ENCODE measurements at places on chromosomes 6 and 20. TPM values are rescaled to one million over a fixed set of nuclear protein-coding genes. Genes with fewer than 3 reads are reported as not detected.
A peak's percentile ranks its signal among the peaks of the same experiment; 100 is the strongest.

- H3K27me3 ChIP-seq = no peaks in the 10 kb centered on the region
- H3K4me3 ChIP-seq = peak overlapping the region; percentile 35
- peak overlapping the region; percentile 46 for H3K27ac ChIP-seq
- peaks cover 4% of the 10 kb centered on the region for H3K4me1 ChIP-seq
- no peak for DNase-seq
Observed at GRCh38 chr6:136226674-136227377, 23.3 kb downstream of the MTFR2 start.

DNA sequence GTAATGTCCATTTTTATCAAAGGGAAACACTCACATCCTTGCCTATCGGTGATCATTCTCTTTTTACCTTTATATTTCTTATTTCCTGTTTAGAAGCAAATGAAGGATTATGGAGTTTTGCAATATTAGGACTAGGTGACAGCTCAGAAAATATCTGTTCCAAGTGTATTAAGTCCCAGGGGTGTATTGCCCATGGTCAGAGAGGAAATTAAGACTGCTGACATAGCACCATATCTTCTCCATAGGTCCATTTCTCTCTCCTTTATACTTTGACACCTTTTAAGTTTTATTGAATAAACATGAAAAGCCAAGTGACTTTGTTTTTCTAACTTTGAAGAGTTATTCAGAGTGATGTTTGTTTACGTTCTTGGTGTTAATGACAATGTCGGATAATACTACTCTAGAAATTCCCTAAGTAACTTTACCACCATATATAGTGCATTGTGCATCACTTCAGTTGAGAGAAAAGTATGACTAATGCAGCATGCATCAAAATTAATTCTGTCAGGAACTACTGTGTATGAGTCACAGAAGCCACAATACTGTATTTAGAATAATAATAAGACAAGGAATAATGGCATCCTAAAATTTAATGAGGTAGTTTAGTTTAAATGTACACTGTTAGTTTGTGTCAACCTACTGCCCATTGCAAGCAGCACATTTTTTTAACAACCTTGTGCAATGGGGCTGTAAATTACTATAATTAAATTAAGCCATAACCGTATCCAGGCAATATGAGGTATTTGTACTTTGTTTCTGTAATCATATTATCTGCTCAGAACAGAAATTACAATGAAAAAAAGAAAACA lies 474.4 kb upstream of the RNF217 start:
- no peak overlapping the region for H3K27ac ChIP-seq
- no peaks in the 10 kb centered on the region for H3K27me3 ChIP-seq
- DNase-seq = no peak
- no peak overlapping the region for H3K4me3 ChIP-seq

- no peak overlapping the region for H3K27ac ChIP-seq
- peaks cover 5% of the 10 kb centered on the region for H3K27me3 ChIP-seq
- no peak overlapping the region for H3K4me3 ChIP-seq
Observed at GRCh38 chr6:28947831-28948270, 24.1 kb upstream of the TRIM27 start.

- no peak for DNase-seq
- H3K4me1 ChIP-seq = peaks cover 10% of the 10 kb centered on the region
- no peak overlapping the region for H3K27ac ChIP-seq
- H3K27me3 ChIP-seq = peaks cover 16% of the 10 kb centered on the region
- H3K36me3 ChIP-seq = no peaks in the 10 kb centered on the region
Observed at GRCh38 chr6:157376706-157377230, 4.2 kb upstream of the ZDHHC14 start.

- peaks cover 22% of the 10 kb centered on the region for H3K36me3 ChIP-seq
- peak within 1 kb of the TSS; percentile 75 for H3K27ac ChIP-seq
- peaks cover 6% of the 10 kb centered on the region for H3K27me3 ChIP-seq
Observed at GRCh38 chr20:63520504-63520933, at the start of gene PPDPF. PPDPF (plus strand) TSS chr20:63520765; CDS start chr20:63521309, 544 bp downstream.

HDGFL1 gene
- not detected for total RNA-seq

DNA sequence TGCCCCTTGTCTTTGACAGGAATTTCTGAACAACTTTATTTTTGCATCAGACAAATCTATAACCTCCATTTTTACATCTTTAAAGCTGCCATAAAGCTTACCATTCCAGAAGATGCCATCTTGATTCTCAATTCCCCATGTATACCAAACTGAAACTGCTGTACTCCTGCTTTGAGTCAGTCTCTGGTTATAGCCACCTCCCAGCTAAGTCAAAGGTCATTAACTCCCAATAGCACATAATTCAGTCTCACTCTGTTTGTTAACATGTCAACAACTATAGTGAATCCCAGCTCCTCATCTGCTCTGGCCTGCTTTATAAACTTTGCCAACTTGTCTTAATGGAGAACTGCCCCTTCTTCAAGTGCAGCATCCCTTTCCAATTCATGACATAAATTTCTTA lies 343.6 kb downstream of the FRK start:
- H3K27me3 ChIP-seq = no peaks in the 10 kb centered on the region
- no peaks in the 10 kb centered on the region for H3K36me3 ChIP-seq
- no peak overlapping the region for H3K4me3 ChIP-seq
- H3K27ac ChIP-seq = no peak overlapping the region
- no peak for DNase-seq

DNA sequence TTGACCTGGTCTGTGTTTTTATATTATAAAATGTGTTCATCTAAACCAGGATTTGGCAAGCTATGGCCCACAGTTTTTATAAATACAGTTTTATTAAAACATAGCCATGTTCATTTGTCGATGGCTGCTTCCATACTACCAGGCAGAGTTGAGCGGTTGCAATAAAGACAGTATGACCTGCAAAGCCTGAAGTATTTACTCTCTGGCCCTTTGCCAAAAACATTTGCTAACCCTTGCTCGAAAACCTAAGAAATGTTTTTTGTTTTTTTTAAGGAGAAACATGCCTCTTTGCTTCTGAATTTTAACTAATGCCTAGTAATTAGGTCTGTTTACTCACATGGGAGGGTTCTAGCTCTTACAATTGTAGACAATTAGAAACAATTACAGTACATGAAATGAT lies 67.4 kb upstream of the SMIM28 start:
- H3K4me1 ChIP-seq = no peaks in the 10 kb centered on the region
- DNase-seq = no peak
- no peak overlapping the region for H3K27ac ChIP-seq
- no peaks in the 10 kb centered on the region for H3K36me3 ChIP-seq
- H3K4me3 ChIP-seq = no peak overlapping the region
- peaks cover 8% of the 10 kb centered on the region for H3K27me3 ChIP-seq

- H3K27ac ChIP-seq = no peak overlapping the region
- no peaks in the 10 kb centered on the region for H3K36me3 ChIP-seq
- H3K4me3 ChIP-seq = no peak overlapping the region
- H3K4me1 ChIP-seq = peaks cover 4% of the 10 kb centered on the region
- peaks cover 2% of the 10 kb centered on the region for H3K27me3 ChIP-seq
Observed at GRCh38 chr20:62696434-62696957, 12.1 kb upstream of the NTSR1 start.

DNA sequence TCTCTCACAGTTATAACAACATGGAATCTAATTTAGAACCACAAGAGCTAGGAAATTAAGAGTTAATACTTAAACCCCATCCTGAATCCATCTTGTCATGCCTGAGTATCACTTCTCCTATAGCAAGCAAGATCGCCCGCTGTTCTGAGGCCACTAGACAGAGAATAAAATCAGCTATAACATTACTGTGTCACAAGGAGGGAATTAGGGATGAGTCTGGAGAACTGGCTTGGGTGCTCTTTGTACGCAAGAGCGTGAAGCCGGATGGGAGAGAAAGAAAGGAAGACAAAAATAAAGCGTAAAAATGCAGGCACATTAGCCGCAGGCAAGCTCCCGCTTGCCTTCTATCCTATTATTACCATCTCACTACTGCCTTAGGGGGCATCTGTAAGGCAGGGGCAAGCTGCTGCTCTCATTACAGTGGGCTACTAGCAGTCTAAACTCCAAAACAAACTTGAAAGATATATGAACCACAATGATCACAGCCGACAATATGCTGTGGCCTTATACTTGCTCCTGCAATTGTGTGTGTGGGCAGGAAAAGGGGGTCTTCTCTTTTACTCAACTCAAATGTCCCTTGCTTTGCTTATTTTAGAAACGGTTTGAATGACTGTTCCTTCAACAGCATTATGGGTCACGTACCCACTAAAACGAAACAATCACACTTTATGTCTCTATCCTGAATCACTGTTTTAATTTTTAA lies 81.9 kb downstream of the GJA10 start:
- peaks cover 27% of the 10 kb centered on the region for H3K4me1 ChIP-seq
- H3K36me3 ChIP-seq = peaks cover 39% of the 10 kb centered on the region
- peak overlapping the region; percentile 53 for H3K27ac ChIP-seq

GRCh38 chr20:36336954-36337704 lies 31.0 kb downstream of the DLGAP4 start:
- no peaks in the 10 kb centered on the region for H3K36me3 ChIP-seq
- no peaks in the 10 kb centered on the region for H3K4me1 ChIP-seq
- DNase-seq = no peak

DNA sequence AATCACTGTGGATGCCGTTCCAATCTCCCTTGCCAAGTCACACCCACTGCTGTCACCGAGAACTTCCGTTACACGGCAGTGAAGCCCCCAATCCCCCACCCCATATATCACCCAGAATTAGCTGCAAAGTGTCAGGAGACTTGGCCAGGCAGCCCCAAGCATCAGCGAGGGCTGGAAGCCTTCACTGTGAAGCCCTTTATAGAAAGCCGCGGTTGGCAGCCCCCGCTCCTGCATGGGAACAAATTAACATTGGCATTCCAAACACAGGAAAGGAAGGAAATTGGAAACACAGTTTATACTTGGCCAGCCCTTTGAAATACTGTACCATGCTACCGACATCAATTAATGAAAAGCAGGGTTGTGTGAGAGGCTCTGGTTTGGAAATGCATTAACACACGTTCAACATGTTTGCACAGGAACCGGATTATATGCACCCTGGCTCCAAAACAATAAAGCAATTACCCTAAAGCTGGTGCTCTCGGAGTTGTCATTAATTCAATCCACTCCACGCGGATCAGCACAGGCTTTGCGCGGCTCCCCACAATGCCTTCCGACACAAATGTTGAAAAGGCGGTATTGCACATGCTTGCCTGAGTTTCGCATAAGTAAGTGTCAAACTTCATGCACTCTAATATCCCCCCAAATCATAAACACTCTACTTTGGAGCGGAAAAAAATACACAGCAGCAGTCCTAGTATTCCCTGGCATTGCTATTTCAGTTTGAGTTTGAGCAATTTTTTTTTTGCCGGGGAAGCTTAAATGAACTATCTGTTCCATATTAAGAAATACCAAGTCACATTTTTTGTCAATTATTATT lies 7.1 kb downstream of the BMP7 start:
- H3K27ac ChIP-seq = no peak overlapping the region
- H3K27me3 ChIP-seq = peaks cover 74% of the 10 kb centered on the region
- DNase-seq = no peak
- no peak overlapping the region for H3K4me3 ChIP-seq

DNA sequence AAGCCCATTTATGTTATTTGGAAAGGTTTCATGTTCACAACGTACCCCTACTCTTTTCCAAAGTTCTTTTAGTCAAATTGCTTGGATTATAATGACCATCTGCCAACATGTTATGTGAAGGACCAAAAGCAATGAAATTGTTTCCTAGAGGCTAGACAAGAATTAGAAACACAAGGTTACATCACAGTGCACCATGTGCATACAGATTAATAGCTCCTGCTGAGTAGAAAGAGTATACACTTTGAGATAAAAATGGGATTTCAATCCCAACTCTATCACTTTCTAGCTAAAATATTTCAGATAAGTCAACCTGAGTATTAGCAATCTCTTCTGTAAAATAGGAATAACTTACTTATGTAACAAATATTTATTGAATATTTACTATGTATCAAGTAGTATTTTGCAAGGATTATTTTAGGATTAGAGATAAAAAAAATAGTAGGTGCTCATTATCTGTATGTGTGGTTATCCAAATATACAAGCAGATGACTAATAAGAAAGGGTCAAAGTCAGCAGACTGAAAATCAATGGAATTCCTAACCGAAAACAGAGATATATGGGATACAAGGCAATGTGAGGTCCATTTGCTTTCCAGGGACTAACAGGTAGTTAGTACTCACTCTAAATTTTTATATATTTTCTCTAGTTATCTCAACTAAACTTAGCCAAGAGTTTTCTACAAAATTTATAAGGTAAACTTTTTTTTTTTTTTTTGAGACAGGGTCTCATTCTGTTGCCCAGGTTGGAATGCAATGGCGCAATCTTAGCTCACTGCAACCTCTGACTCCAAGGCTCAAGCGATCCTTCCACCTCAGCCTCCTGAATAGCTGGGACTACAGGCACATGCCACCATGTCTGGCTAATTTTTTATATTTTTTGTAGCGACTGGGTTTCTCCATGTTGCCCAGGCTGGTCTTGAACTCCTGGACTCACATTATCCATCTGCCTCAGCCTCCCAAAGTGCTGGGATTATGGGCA lies 127.7 kb downstream of the PDSS2 start:
- no peak overlapping the region for H3K4me3 ChIP-seq
- no peak overlapping the region for H3K27ac ChIP-seq
- H3K27me3 ChIP-seq = no peaks in the 10 kb centered on the region
- DNase-seq = no peak

BHLHE23 gene
- not detected for total RNA-seq

GTPBP2 gene
- total RNA-seq = 115 TPM

- no peak overlapping the region for H3K27ac ChIP-seq
- no peaks in the 10 kb centered on the region for H3K27me3 ChIP-seq
- peaks cover 28% of the 10 kb centered on the region for H3K4me1 ChIP-seq
- no peak for DNase-seq
- peaks cover 21% of the 10 kb centered on the region for H3K36me3 ChIP-seq
Observed at GRCh38 chr6:108665495-108666196, 104.9 kb downstream of the FOXO3 start.

DBNDD2 gene
- 21.1 TPM for total RNA-seq

TASP1 gene
- total RNA-seq = 9.9 TPM

- no peak for DNase-seq
- H3K27me3 ChIP-seq = no peaks in the 10 kb centered on the region
- H3K4me3 ChIP-seq = no peak overlapping the region
Observed at GRCh38 chr6:118326712-118327111, 221.4 kb upstream of the PLN start.

NNAT gene
- total RNA-seq = 0.58 TPM

DNA sequence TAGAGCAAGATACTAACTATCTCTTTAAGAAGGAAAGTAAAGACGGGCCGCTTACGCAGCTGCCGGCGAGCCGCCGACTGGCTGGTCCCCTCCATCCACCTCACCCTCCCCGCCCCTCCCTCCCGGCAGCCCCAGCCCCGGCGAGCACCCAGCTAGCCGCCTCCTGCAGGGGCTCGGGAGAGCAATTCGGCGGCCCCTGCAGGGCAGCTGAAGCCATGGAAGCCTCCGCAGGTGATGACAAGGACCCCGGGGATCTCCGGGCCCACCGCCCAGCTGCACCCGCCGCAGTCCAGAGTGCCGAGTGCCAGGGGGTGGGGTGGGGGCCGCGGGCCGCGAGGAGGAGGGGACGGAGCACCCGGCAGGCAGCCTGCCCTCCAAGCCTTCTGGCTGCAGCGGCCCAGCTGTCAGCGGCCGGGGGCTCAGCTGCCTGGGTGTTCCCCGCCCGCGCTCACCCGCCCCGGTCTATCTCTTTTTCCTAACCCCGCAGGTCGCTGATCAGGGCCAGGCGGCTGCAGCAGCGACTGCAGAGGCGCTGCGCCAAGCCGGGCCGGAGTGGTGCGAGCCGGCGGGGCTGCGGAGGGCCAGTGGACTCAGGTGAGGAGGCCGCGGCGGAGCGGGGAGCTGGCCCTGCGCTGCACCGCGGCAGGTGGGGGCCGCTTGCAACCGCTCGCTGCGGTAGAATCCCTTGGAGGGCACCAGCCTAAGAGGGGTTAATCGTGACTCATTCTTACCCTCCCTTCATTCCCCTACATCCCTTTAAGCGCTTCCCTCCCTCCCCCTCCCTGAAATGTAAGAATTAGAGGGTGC lies at the start of gene SNPH:
Gene SNPH, plus strand, starts transcription at position 128 of the 807 bp plus-strand sequence. CDS start 29,946 bp downstream, outside the sequence.
- H3K4me1 ChIP-seq = peaks cover 21% of the 10 kb centered on the region
- H3K27ac ChIP-seq = peak within 1 kb of the TSS; percentile 86
- peaks cover 7% of the 10 kb centered on the region for H3K27me3 ChIP-seq
- DNase-seq = peak; percentile 73
- H3K36me3 ChIP-seq = peaks cover 5% of the 10 kb centered on the region
- peak within 1 kb of the TSS; percentile 84 for H3K4me3 ChIP-seq
